ENCODE measurements at places on chromosomes 11 and 22.

DNA sequence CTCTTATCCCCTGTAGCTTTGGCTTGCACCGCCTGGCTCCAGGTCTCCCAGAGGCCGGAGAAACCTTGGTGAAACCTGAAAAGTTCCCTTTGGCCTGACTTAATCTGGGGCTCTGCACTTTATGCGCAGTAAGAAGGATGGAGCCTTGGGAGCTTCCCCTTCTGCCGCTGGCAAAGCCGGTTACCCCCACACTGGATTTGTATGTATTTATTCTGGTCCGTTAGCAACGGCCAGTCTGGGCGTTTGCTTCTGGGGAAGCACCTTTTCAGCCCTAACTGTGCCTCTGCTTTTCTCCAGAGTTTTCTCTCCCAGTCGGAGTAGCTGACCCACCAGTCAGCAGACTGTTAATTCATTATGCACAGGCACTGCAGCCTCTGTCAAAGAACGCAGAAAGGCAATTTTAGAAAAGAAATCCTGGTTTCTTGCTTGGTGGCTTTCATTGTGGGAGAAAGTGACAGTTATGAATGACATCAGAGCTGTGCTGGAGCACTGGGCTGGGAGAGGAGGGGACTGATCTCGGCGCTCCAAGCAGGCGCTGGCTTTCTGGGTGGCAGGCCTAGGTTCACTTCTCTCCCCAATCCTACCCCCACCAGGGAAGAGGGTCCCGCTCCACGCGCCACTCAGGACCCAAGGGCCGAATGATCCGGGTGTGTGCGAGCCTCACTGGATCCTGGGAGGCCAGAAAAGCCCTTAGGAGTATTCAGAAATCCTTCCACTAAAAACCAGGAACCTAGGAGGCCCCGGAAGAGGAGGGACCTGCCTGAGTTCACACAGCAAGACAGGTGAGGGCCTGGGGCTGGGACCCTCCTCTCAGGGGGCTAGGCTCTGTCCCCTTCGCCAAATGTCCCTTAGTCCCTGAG, 70.2 kb downstream of the RTL6 start:
- DNase-seq, result no peak

DNA sequence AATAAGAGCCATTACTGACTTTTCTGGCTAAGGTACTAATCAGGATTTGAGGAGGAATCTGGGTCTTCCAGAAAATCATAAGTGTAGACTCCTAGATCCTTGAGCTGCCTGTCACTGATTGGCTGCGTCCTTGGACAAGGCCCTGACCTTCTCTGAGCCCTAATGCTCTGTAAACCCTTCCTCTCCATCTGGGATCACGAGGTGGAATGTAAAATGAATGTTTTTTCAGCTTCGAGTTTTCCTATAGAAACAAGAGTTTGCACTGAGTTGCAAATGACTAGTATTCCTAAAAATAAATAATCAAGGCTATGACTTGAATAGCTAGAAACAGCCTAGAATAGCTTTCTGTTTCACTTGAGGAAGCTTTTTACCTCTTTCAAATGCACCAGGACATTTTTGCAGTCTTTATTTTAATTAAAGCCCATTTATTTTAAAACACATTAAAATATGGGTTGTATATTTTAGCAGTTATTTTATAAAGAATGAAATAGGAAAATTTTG, 1.1 kb upstream of the DIXDC1 start:
- no peak for DNase-seq

- DNase-seq, result no peak
Observed at GRCh38 chr11:122864386-122865115, 18.0 kb upstream of the JHY start.

- DNase-seq, result no peak
Observed at GRCh38 chr22:46104170-46104880, 46.0 kb upstream of the PPARA start.

GRCh38 chr11:79294845-79295731, 145.7 kb downstream of the TENM4 start:
- no peak for DNase-seq

DNA sequence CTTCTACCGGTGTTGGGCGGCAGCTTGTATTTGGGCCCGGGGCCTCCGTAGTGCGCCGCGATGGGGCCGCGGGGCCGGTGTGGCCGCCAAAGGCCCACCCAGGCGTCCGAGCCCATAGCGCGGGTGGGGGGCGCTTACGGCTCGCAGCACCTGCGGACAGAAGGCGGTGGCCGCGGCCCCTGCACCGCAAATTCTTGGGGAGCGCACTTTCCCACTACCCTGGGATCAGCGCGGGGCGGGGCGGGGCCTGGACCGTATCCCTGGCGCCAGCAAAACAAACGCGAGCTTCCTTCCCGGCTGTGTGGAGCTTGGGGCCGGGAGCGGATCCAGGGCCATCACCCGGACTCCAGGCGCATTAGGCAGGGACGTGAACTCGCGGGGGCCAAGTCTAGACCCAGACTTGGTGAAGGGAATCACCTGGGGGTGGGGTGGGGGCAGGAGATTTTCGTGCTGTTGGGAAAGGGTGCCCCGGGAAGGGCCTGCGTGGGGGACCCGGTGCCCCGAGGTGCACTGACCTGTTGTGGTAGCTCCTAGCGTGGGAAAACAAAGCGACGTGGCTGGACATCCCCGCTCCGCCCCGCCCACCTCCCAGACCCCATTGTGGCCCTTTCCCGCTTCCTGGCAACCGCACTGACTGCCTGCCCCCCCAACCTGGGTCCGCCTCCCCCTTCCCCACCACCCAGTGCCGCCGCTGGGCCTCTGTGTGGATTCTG, 2.3 kb upstream of the TYMP start:
- DNase-seq, result no peak

GRCh38 chr11:60485987-60486386, 6.6 kb upstream of the MS4A12 start:
- DNase-seq, result no peak

GRCh38 chr11:123494195-123495050, 64.4 kb downstream of the GRAMD1B start:
- DNase-seq, result no peak

- no peak for DNase-seq
Observed at GRCh38 chr22:16937811-16938210, 70.2 kb downstream of the GAB4 start.

DNA sequence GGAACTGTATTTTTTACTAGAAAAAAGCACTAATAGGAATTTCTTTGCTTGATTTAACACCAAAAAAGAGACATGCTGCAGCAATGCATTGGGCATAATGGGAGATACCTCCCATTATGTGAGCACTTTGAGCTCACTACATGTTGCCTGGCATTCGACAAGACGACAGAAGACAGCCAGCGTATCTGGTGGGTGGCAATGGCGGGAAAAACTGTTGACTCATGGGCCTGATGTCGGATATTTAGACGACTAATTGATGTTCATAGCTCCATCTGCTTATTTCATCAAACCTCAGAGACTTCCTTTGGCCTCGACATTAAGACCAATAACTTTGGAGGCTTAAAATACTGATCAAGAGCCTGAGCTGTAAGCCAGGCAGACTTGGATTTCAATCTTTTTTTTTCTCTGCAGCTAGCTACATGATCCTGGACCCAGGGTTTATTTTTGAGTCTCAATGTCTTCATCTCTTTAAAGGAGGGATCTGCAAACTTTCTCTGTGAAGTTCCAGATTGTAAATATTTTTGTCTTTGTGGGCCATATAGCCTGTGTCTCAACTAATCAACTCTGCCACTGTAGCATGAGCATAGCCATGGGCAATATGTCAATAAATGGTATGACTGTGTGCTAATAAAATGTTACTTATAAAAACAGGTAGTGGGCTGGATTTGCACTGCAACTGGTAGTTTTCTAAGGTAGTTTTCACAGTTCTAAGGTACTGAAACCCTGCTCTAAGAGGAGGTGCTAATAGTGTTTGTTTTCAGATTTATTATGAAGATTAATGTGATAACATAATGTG, 375.1 kb downstream of the METTL15 start:
- DNase-seq, result no peak

DNA sequence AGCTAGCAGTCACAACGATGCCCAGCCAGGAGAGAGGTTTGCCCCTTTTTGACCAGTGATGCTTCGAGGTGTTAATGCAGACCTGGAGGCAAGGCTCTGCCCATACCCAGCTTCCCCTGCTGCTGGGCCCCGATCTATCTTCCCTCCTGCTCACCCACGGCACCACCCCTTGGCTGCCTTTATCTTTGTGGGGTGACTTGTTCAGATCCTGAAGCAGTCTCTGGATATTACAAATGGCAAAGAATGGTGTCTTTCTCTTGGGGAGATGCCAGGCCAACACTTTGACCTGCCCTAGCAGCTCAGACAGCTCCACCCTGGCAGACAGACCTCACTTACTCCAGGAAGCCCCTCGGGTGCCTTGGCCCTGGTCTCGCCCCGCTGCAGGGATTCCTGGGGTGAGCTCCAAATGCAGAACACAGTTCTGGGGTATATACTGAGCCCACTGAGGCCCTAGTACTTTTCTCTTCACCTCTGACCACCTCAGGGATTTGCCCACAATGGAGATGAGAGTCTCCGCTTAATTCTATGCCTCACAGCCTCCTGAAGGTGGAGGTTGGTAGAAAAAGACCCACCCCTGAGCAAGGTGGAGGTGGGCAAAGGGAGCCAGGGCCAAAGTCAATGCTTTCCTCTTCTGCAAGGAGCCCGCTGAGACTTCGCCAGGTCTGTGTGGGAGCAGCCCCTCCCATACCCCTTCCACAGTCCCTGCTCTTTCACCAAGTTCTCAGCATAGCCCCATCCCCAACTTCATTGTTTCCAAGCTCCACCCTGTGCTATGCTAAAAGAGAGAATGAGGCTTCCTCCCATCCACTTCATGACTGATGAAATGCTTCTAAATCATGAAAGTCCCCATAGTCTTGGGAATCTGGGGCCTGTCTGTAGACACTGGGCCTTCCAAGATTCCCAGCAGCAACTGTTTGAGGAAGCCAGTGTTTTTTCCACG, 11.1 kb upstream of the ST3GAL4 start:
- no peak for DNase-seq

DNA sequence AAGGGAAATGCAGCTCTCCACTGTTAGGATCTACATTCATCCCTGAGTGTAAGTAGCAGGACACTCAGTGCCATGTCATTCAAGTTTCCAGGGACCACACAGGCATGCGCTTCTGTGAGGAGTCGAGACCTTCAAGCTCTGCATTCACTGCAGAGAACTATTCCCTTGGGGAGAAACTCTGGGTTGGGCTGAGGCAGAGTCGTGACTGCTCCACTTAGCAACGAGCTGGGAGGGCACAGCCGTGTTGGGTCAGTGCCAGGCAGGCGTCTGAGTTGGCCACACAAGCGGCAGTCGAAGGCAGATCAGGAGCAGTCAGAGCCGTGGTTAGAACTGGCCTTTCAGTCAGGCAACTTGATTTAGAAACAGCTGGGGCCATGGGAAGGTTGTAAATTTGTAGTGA, 14.7 kb downstream of the MPEG1 start:
- DNase-seq, result no peak

- DNase-seq, result no peak
Observed at GRCh38 chr11:38100836-38101462, 1502.9 kb upstream of the RAG2 start.
